ENCODE measurements at places on chromosomes 3 and 15.
A peak's percentile ranks its signal among the peaks of the same experiment; 100 is the strongest.

GRCh38 chr3:38247366-38248035 lies 18.1 kb upstream of the SLC22A13 start:
- no peak for DNase-seq

DNA sequence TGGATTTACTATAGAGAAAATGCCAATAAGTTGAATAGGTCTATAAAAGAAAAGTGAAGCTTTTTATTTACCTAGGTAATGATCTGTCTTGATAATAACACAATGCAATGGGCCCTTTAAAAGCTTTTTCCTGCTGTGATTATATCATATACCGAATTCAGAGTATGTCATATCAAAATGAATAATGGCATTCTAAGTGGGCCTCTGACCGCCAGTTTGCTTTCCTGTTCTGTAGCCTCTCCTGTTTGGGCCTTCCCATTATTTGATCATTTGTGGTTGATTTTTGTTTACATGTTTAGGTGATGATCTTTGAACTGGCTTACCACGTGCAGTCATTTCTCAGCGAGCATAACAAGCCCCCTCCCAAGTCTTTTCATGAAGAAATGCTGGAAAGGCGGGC lies 14.9 kb downstream of the EIF2AK4 start:
- no peak for DNase-seq

- no peak for DNase-seq
Measured at GRCh38 chr15:77739591-77740378, 107.1 kb upstream of the LINGO1 start.

DNA sequence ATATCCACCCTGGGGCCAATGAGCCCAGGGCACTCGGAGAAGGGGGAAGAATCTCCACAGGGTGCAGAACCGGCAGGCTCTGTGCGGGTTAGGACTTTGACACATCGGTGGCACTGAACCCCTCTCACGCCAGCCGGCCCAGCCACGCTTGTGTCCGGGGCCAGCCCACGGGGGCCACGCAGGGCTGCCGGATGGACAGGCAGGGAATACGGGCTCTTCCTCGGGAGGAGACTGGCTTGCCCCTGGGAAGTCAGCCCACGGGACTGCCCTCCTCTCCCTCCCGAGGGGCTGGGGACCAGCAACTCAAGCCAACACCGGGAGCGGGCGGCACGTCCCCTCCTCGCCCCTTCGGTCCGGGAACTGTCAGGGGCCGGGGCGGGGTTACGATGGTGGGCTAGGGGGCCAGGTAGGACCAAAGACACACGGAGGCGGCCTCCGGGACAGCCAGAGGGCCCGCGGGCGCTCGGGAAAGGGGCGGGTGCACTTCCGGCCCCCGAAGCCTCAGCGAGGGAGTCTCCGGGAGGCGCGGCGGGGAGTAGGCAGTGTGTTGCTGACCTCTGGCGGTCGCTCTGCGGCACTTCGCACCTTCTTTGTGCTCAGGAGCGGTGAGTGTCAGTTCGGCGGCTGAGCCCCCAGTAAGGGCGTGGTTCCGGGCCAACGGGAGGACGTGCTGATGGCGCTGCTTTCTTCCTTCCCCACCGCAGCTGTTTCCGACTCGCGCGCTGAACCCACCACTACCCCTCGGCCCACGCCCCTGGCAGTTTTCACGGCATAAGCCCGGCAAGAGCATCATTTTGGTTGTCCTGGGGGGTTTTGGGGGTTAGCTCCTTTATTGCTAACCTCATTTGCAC lies 5.1 kb upstream of the CYP8B1 start:
- DNase-seq: peak; percentile 94

DNA sequence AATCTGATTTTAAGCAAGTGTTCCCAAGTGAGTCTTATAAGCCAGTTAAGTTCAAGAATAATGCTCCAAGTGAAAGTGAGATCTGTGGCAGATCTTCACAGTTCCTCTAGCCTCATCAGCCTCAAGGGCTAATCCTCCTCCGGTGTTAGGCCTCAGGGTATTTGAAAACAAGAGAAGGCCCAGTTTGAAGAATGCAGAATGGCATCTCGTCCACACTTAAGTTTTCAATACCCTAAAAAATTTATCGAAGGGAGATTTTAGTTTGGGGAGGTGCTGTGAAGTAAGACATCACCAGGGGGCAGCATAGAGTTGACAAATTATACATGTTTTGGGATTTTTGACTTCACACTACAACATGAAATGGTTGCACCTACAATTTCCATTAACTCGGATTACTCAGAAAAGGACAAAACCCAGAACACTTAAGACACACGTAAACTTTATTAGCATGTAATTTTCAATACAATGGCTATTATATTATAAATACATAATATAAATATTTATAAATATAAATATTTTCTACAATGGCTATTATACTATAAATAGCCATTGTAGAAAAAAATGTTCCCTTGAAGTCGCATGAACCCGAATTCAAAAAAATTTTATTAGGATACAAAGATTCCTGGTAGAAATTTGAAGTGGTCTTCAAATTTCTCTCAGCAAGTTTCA lies 2.3 kb upstream of the TMEM266 start:
- no peak for DNase-seq

DNA sequence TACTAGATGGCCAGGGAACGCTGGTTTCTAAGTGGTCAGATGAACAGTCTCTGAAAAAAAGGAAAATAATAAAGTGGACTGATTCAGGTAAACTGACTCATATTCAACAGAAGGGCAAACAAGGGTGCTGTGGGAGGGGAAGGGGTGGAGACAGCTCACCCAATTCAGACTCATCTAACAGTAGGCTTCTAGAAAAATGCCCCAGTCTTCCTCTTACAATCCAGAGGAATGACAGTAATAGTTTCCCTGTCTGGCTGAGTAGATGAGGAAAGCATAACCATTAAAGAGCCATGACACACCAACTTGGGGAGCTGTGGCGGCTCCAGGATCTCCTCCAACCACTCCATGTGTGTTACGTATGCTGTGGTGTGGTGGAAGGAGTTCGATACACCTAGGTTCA lies 231.4 kb upstream of the UMPS start:
- no peak for DNase-seq

DNA sequence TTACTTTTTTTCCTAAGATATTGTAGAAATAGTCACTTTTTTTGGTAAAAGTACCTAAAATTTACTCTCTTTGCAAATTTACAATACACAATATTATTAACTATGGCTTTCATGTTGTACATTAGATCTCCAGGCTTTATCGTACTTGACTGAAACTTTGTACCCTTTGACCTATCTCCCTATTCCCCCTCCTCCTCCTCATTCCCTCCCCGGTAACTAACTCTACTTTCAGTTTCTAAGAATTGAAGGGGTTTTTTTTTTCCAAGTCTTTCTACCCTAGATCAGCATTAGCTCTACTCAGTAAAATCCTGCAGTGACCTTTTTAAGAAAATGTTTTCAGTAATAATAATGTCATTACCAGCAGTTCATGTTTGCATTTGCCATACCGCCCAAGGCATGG lies 10.1 kb downstream of the HACL1 start:
- no peak for DNase-seq

DNA sequence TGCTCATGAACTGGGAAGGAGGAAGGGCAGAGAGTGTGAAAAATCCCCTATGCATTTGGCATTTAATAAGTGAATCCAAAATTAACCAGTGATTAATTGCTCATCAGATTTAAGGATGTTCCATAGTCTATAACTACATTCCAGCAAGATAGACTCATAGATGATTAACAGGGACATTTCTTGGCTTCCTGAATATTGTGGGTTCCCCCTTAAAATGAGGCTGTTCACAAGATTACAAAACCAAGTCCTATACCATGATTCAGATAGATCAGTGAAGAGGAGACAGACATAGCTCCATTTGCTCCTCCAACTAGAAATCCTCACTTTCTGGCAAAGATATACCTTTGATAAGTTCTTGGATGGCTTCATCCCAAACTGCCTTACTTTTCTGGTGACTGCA lies 15.4 kb downstream of the RASGRP1 start:
- DNase-seq: no peak

GRCh38 chr15:89112341-89112971 lies 24.2 kb downstream of the ABHD2 start:
- no peak for DNase-seq

GRCh38 chr15:52111517-52112202 lies 915 bp downstream of the BCL2L10 start:
- no peak for DNase-seq

DNA sequence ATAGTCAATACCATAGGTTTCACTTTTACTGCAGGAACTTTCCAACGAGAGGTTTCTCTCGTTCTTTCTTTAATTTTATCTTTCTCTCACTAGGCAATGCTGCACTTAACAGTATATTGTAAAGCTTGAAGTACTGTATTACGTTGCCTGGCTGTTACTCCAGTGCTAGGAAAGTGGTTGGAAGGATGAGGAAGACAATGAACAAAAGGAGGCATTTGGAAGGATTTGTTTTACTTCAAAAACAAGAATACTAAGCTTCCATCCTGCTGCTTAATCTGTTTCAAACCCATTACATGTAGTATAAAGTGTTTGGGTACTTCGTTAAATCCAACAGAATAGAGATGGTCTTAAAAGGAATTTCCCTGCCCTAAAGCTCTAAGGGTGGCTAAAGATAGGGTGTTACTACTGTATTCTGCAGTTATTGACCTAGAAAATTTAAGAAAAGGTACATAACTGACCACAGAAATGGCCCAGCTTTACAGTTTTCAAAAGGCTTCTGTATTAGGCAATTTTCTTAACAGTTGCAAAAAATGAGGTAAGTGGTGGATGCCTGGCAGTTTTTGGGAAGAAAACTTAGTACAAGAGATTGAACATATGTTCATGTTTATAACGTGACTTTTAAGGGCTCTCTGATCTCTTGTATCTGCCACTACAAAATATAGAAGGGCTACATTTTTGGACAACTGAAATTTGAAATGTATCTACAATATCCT lies 785 bp upstream of the IFT57 start:
- no peak for DNase-seq

GRCh38 chr3:36756269-36756668 lies 8.1 kb downstream of the DCLK3 start:
- no peak for DNase-seq

- no peak for DNase-seq
Measured at GRCh38 chr3:192862408-192863090, 55.1 kb downstream of the MB21D2 start.

GRCh38 chr3:58840949-58841348 lies 174.4 kb upstream of the FAM3D start:
- no peak for DNase-seq

DNA sequence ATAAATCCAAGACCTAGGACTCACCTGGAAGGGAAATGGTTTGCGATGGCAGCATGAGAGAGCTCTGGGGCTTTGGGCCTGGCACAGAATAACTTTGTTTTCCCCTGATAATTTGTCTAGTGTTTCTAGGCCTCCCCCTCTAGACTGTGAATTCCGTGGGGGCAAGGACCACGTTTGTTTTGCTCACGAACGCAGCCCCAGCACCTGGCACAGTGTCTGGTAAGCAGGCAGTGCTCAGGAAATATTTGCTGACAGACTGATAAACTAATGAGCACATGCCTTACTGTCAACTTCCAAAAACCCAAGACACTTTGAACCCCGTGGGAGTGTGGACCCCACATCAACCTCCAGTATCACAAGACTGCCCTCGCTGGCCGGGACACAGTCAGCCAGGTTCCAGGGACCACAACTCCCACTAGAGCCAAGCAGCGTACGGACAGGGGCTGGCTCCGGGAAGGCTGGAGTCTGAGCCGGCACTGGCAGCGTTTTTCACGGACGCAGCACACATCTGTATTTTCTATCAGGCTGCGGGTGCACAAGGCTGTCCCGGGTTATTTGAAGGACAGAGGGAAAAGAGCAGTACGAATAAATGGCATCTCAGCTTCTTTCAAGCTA lies 146.5 kb downstream of the XXYLT1 start:
- DNase-seq: no peak

DNA sequence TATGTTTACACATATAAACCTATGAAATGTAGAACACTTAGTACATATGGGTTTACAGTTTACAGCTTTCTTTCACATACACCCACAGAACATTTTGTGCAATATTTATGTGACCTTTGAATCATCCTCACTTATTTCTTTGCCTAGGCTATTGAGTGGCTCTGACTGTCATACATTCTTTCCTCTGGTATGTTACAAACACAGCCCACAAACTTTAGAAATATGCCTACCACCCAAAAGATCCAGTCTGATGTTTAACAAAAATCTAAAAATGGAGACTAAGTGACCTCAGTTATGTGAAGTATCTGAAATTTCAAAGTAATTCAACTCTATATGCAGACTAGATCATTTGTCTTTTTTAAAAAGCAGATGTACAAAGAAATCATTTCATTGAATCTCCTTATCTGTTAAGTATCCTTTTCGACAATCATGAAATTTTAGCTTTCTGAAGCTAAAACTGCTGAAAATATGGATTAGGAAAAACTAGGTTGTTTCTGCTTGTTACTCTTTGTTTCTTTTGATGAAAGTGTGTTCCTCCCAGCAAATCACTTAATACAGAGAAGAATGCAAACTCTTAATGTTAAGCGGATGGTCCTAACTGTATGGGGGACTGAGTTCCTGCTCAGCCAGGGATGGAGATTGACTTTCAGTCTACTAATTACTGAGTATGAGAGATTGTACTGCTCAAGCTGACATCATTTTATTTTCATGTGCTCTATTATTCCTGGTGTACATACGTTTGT lies 27.7 kb downstream of the CCDC54 start:
- no peak for DNase-seq

- no peak for DNase-seq
Measured at GRCh38 chr3:114624047-114624445, 330.2 kb downstream of the TIGIT start.

GRCh38 chr3:56389183-56389830 lies 79.0 kb downstream of the ERC2 start:
- DNase-seq: no peak

DNA sequence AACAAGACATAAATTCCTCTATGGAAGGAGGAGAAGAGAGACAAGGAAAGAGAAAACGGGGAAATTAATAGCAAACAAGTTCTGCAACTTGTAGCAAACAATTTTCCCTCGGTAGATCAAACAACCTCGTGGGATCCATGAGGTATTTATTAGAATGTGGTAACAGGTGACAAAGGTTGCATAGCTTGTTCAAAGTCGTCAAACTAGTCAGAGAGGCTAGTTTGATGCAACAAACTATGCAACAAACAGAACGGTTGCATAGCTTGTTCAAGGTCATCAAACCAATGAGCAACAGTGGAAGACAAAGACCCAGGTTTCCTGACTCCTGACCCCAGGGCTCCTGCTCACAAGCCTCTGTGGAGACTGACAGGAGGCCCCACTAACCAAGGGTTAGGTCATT lies 20.7 kb downstream of the MB21D2 start:
- no peak for DNase-seq

- DNase-seq: no peak
Measured at GRCh38 chr15:82843566-82843965, 34.1 kb downstream of the WHAMM start.

GRCh38 chr3:162007722-162008121 lies 511.1 kb downstream of the OTOL1 start:
- no peak for DNase-seq

- no peak for DNase-seq
Measured at GRCh38 chr3:168081856-168082255, 13.9 kb downstream of the GOLIM4 start.

- no peak for DNase-seq
Measured at GRCh38 chr3:25096536-25096935, 331.5 kb upstream of the RARB start.

DNA sequence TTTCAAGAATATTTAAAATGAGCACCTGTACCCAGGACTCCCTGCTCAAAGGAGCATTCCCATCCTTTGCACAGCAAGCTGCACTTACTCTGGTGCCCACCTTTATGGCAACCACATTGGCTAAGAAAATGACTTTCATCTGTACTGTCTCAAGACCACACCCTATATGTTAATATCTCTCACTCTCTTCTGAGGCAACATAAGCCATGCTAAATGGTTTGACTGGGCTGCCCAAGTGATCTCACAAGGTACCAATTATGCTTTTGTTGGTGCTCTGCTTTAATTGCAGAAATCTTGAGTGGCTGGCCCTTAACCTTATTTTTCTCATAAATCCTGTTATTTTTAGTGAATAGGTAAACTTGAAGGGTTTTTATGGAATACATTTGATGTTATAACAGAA lies 17.7 kb downstream of the RYK start:
- no peak for DNase-seq

All from D721Med (cell line).